NCI-H82 (cell line): ENCODE measurements at places on chromosomes 4 and X.

- no peak for DNase-seq
Measured at GRCh38 chr4:13588954-13589353, 38.6 kb downstream of the BOD1L1 start.

GRCh38 chr4:106766519-106766918 lies 269.6 kb downstream of the DKK2 start:
- DNase-seq = no peak

GRCh38 chr4:77413766-77414165 lies 191.9 kb upstream of the CXCL13 start:
- DNase-seq = no peak

DNA sequence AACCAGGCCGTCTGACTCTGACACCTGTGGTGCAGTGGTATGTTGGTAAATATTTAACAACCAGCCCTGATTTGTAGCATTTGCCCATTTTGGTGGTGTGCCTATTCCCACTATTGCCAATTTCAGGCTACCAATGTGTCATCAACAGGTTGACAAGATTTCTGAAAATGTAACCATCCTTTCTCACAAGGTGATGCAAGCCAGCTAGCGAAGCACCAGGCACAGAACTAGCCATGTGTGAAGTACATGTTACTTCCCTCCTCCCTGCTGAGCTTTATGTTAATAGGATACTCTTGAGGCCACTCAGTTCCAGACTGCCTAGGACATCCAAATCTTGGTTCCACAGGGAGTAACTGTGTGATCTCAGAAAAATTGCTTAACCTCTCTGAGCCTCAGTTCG lies 7.2 kb upstream of the MAMLD1 start:
- DNase-seq = no peak

DNA sequence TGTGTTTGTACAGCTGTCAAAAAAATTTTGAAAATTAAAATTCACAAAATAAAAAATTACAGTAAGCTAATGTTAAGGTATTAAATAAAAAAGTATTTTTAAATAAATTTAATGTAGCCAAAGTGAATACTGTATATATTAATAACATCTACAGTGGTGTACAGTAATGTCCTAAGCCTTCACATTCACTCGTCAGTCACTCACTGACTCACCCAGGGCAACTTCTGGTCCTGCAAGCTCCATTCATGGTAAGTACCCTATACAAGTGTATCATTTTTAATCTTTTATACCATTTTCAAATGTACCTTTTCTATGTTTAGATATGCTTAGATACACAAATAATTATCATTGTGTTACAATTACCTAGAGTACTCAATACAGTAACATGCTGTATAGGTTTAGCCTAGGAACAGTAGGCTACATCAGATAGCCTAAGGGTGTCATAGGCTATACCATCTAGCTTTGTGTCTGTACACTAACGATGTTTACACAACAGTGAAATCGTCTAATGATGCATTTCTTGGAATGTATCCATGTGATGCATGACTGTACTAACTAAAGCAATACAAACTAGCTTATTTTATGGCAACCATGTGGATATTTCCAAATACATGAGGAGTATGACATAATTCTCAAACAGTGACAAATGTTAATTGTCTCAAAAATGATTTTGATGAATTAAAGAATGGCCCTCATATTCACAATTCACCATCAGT lies 13.7 kb downstream of the DDX60 start:
- DNase-seq = no peak

DNA sequence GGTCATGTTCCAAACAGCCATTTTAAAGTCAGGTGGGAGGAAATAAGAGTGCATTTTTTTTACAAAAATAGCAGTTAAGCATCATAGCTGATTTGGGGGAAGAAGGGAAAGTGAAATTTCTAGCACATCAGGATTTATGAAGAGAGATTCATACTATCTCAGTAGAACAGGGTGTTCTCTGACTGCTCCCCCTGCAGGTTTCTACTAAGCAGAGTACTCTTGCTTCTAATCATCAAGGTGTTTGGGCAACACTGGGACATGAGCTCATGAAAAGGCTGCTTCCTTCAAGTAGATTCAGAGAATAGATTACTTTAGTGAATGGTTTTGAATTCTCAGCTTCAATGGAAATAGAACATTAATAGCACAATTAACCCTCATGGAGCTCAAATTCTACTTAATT lies 591.4 kb upstream of the PCDH10 start:
- DNase-seq = peak; percentile 21

- no peak for DNase-seq
Measured at GRCh38 chr4:6453688-6453990, 18.8 kb downstream of the PPP2R2C start.

- DNase-seq = no peak
Measured at GRCh38 chr4:8545439-8545765, 34.8 kb upstream of the GPR78 start.

DNA sequence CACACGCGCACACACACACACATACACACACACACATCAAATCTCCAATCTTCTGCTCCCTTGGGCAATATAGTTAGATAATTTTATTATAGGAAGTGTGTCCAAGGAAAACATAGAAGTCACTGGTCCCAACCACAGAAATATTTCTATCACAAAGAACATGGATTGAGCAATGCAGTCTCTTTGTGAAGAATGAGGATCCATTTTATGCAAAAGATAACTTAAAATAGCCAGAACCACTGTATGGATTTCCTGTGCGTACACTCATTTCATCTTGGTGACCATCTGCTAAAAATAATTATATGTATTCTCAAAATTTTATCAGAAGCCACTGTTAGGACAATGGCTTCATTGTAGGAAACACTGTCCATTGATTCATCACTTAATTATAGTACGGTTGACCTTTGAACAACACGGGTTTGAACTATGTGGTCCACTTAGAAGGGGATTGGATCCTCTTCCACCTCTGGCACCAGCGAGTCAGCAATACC lies 169.6 kb upstream of the MXRA5 start:
- DNase-seq = no peak

GRCh38 chr4:123476089-123476488 lies 79.5 kb downstream of the SPRY1 start:
- DNase-seq = no peak

DNA sequence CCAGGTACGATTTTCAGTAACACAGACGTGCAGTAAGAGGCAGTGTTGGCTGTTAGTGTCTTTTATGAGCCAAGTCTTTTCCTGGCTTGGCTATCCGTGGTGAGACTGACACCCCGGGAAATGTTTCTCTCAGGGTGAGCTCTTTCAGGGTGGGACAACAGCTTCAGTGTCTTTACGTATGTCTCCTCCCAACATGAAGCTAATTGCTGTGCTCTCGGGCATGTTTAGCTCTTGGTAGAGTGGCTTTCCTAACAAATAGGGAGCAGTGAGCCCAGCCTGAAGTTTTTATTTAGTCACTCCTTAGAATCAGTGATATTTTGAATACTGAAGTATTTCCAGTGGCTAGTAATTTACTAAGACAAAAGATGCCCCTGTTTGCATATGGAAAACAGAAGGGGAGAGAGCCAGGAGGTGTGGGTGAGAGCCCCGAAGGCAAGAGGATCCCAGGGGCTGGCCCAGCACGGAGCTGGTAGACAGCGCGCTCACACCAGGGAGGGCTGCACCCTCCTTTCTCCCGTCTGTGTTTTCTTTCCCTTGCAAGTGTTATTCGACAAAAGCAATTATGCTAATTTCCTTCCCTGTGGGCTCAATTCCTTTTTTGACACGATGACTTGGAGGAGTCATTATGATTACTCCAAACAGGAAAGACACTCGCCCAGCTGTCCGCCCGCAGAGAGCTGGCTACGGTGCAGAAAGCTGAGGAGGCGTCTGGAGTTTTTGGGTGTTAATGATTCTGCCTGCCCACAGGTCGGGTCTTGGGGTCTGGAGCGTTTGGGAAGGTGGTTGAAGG lies 47.7 kb downstream of the PDGFRA start:
- no peak for DNase-seq

DNA sequence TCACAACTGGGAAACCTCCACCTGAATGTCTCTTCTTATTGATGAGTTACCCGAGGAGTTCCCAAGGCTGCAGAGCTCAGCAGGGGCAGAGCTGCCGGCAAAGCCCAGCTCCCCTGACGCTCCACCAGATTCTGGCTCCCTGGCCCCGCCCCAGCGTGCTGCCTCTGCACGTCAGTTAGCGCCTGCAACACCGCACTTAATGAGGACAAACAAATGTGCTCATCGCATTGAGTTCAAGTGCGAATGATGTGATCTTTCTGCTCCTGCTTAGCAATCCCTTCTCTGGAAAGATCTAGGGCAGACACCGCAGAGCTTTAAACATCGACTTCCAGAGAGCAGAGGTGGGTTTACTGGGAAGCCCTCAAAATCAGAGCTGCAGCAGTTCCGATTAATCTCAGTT lies 55.5 kb upstream of the FBXW7 start:
- peak; percentile 59 for DNase-seq

- no peak for DNase-seq
Measured at GRCh38 chr4:140697709-140698560, 58.2 kb downstream of the TBC1D9 start.

GRCh38 chrX:118734909-118735308 lies 7.5 kb downstream of the IL13RA1 start:
- DNase-seq = no peak

- DNase-seq = no peak
Measured at GRCh38 chr4:37051866-37052265, 192.7 kb upstream of the NWD2 start.

DNA sequence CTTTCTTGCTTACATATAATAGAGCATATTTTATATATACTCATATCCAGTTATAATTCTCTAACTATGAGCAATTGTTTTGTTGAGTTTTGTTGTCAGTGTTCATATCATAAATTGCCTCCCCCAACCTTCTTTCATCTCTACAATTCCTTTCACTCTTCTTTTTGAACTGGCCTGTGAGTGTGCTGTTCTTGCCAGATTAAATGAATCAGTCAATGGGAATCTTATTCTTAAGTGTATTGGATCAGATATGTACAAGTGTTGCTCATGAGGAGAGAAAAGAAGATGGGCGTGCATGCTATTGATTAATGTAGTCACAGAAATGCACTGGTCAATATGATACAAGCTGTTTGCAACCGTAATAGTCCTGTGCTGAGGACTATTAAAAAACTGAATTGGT lies 728.1 kb upstream of the MAGEB2 start:
- no peak for DNase-seq

GRCh38 chrX:154056770-154057241 lies 37.1 kb upstream of the IRAK1 start:
- DNase-seq = no peak

GRCh38 chr4:39170301-39170700 lies 12.0 kb upstream of the WDR19 start:
- no peak for DNase-seq

- DNase-seq = peak; percentile 72
Measured at GRCh38 chrX:106611679-106612392, at the start of gene RADX. Gene RADX, plus strand, starts transcription at chrX:106611978. Its CDS starts 103 bp downstream, at chrX:106612081.

DNA sequence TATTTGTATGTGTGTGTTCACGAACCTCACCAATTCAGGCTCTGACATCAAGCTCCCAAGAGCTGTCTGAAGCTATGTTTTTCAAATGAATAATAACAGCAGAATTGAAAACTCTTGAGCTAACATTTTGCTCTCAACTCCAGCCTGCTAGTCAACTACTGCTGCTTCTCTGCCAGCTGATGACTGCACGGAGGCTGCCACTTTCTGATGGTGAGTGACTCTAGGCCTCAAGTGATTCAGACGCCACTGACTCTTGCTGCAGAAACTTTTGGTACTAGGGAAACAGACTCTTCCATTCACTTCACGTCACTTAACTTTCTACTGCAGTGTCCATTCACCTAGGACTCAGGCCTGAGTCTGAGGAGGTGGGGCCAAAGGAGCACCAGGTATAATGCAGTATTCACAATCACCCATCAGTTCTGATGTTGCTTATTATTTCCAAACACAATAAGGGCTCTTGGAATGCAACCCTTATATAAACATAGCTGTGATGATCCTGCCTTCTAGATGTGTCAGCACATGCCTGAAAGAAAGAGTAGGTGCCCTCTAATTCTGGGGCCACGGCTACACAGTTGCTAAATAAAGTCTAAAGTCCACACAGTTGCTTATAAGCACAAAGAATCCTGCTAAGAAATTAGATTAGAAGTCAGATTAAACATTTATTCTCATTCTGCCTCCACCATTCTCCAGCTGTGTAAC lies 16.0 kb downstream of the PRDM8 start:
- DNase-seq = no peak

- no peak for DNase-seq
Measured at GRCh38 chrX:153722704-153723350, 1.4 kb downstream of the BCAP31 start.

GRCh38 chr4:182042945-182043344 lies 200.3 kb upstream of the TENM3 start:
- DNase-seq = no peak

DNA sequence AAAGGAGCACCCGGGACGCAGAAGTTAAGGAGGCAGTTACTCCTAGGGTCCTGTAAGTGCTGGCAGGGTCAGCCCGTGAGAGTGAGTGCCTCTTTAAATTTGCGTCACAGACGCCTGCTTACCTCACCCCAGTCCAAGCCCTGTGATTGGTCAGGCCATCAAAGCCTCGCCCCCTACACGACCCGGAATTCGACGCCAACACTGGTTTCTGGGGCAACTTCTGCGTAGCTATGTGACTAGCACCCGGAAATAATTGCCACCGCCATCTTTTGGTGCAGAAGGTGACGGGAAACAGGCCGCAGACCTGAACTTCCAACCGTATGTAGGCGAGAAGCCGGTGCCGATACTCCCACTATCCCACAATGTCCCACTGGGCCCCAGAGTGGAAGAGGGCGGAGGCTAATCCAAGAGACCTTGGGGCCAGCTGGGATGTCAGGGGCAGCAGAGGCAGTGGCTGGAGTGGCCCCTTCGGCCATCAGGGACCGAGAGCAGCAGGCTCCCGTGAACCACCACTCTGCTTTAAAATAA lies at the start of gene DDX53:
TSS of gene DDX53 (plus strand) at position 265 of the 528 bp plus-strand sequence. CDS start at position 363, 98 bp downstream.
- DNase-seq = no peak

DNA sequence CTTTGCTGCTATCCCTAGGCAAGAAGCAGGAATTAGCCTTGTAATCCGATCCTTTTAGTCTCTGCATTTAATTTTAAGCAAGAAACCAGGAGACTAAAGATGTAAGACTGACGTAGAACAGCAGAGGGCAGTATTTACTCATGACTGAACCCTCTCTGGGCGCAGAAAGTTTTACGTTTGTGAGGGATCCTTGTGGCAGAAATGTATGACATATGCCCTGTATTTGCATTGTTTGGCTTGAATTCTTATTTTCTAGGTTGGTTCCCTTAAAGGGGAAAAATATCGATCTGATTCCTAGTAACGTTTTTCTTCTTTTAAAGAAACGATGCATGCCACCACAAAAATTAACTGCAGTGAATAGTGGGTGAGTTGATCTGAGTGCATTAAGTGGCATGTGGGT lies 1.3 kb upstream of the FAT4 start:
- peak; percentile 90 for DNase-seq

DNA sequence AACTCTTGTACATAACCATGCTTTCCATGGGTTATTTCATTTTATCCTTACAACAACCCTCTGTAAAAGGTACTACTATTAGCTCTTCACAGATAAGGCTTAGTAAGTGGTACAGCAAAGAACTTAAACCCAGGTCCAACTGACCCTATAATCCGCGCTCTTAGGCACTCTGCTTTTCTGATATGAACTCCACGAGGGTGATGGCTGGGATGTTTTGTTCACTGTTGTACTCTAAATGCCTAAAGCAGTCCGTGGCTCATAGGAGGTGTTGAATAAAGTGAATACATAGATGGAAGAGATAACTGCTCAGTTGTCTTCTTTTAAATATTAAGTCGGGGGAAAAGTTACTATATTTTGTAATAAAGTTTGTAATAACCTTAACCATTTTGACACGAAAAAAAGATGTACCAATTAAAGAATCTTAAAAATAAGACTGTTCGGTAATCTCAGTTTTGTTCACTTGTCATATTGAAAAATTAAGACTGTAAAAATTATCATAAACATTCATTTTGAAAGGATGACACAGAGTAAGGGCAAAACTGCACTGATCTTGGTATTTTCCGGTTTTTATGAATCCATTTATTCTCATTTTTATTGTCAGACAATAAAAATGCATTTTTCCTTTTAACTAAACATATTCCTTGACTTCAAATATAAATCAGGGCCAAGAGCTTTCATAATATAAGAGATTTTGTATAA lies 166.5 kb downstream of the FBXW7 start:
- DNase-seq = peak; percentile 4
